NCI-H1048 (cell line): ENCODE measurements at places on chromosomes 12 and 14.

DNA sequence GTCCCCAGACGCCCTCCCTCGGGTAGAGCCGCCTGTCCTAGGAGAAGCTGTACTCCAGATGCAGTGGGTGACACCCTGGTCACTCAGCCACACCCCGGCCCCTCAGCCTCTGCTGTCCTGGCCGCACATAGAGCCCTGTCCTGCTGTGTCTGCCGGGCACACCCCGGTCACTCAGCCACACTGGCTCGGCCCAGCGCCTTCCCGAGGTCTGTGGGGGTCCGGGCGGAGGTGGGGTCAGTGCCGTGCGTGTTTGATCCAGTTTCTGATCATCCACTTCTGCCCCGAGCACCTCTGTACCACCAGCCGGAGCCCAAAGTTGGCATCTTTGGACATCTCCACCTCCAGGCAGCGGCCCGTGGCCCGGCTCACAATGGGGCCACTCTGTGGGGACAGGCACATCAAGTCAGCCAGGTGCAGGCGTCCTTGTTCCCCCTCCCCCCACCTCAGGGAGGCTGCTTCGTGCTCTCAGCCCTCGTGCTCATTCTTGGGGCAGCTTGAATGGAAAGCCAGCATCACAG lies 52.7 kb downstream of the NOC4L start:
- no peak for DNase-seq

GRCh38 chr12:64825143-64826021 lies 935 bp downstream of the TBC1D30 start:
- no peak for DNase-seq

DNA sequence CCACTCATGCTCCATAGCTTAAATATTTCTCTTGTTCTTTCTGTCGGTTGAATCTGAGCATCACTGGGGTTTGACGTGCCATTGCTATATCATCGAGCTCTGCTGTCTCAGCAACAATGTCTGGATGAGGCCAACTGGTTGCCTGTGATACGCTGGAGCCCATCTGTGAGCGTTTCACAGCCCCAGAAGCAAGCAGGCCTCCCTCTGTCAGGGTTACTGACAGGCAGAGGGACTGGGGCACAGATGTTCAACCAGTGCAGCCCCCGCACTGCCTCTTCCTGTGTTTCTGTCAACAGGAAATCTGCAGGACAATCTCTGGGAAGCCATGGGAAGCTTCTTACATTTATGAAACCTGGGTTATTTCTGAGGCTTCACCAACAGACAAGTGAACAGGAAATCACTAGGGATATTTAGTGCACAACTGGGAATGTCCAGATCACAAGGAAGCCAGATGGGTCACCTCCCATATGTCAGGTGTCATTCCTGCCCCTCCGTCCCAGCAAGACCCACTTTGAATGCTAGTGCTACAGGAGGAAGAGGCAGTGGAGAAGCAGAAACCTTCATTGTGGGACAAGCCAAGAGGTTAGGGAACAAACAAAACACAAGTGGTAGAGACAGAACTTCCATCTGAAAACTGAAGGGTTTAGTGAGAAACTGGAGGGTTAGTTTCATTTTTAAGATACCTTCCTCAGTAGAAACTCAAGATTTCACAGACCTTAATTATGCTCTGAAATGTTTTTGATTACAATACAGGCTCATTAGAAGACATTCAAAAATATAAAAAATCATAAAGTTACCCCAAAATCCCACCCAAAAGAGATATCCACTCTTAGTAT lies 24.1 kb downstream of the DMAC2L start:
- no peak for DNase-seq

GRCh38 chr12:105355752-105356151 lies 25.3 kb downstream of the C12orf75 start:
- DNase-seq = no peak

GRCh38 chr14:85463512-85463911 lies 66.4 kb upstream of the FLRT2 start:
- DNase-seq = no peak

GRCh38 chr12:97837401-97837800 lies 374.8 kb downstream of the RMST start:
- no peak for DNase-seq

GRCh38 chr14:42533476-42533875 lies 926.8 kb downstream of the LRFN5 start:
- no peak for DNase-seq

GRCh38 chr12:25463521-25463920 lies 89.6 kb downstream of the LMNTD1 start:
- DNase-seq = no peak

DNA sequence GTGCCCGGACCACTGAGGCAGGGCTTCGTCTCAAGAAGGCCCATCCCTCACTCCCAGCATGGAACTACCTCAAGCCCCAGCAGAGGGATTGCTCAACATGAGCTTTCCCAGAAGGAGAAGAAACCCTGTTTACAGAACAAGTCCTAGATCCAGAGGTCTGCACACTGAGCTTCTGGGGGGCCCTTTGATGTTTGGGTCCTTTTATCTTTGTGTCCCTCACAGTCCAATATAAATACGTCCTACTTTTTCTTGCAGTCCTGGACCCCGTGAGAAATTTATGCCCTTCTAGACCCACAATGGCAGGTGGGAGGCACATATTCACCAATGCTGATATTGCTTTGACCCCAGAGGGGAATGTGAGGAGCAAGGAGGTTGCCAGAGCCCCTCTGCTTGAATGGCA lies 54.4 kb downstream of the SMUG1 start:
- DNase-seq = no peak
